DMS79 (cell line): ENCODE measurements at places on chromosomes 1 and 21.

DNA sequence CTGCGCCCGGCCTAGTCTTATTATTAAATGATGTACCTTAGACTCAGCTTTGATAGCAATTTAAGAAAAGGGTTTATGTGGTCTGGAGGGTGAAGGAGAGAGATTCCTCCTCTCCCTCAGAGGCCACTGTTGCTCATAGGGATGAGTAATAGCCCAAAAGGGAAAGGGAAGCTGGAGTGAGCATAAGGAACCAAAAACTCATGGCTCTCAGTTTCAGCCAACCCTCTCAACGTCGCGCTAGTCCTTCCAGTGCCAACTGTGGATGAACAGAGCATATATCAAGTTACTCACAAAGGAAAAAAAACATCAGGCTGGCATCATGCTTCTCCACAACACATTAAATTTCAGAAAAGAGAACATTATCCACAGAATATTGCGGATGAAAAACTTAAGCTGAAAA, 8.3 kb upstream of the GPR89B start:
- DNase-seq: no peak

- DNase-seq: no peak
Measured at GRCh38 chr1:40258445-40258769, 371 bp downstream of the ZMPSTE24 start.

DNA sequence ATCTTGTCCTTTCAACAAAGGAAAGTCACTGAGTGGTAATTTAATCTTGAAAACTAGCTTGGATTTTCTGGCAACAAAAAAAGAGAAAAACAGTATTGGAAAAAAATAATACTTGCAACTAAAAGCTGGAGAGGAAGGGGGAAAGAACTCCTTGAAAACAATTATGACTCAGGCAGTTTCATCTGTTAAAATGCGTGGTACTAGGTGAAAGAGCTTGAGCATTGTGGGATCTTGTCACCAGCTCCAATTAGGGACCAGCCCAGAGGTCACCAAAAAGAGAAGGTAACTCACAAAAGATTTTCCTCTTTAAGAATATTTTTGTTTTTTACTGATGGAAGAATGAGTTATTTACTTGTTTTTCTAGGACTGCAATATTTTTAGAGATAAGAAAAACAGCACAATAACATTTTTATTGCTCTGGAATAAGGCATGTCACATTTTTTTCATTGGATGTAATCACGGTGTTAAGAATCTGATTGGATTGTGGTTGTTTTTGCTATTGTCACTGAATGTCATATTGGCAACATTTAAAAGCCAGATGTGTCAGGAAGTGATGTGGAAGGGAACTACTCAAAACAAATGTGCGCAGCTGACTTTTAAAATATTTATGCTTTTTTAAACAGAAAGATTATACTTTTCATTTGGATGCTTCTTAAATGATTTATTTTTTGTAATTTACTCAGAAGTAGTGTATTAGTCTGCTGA, 78.5 kb upstream of the ADAMTS5 start:
- no peak for DNase-seq

GRCh38 chr1:162716552-162716951, 74.0 kb upstream of the HSD17B7 start:
- DNase-seq: no peak

GRCh38 chr1:160251687-160252526, 10.4 kb downstream of the DCAF8 start:
- peak; percentile 55 for DNase-seq

DNA sequence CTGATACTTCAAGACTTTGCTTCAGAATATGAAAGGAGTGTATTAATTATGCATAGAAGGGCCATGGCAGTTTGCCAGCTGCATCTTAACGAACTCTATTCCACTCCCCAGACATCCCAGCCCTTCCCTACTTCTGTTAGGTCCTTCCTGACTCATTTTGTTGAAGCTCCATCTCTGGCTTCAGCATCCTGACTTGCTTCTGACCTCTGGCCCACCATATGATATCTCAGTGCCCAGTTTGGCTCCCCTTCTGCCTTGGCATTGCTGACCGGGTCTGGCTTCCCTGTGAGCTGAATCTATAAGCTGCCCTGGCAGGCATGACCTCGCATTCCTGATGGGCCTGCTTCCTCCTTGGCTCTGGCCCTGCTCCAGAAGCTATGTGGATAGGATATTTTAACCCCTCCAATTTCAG, 27.6 kb upstream of the ARHGAP29 start:
- no peak for DNase-seq

DNA sequence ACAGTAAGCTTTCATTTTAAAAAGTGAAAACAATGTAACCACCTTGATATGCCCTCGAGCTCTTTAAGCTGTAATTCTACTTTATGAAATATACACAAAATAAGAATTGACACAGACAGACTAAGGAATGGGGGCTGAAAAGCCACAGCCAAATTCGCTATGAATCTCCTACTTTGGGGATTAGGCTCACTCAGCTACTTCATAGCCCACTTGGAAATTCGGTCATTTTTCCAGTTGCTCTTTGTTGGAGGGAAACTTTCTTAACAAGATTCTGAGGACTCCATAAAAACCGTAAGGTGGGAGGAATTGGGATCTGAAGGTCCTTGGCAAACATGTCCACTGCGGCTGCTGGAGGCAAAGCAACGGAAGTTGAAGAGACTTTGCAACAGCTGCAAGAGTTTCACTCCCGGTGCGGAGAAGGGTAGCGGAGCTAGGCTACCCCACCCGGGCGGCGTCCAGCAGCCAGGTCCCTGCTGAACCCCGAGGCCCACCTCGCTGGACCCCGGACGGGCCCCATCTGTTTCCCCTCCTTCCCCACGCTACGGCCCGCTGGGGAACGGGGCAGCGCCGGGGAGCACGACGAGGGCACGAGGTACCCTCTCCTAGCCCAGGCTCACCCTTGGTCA, 634 bp downstream of the MYCBP start:
- DNase-seq: no peak

DNA sequence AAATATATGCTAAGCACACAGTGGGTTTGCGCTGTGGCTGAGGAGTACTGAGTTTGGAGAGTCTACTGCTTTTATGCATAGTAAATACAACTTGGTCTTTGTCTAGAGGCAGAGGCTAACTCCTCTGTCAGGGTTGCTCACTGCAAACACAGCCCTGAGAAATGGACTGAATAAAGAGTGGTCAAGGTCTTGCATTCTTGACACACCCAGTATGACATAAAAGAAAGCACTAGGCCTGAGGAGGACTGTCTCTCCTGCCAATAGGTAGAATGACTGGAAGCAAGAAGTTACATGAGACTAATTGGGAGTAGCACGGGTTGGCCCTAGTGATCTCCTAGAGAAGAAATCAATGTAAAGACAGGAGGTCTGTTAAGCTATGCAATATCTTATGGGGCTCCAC, 367.2 kb upstream of the B3GALT2 start:
- DNase-seq: no peak

DNA sequence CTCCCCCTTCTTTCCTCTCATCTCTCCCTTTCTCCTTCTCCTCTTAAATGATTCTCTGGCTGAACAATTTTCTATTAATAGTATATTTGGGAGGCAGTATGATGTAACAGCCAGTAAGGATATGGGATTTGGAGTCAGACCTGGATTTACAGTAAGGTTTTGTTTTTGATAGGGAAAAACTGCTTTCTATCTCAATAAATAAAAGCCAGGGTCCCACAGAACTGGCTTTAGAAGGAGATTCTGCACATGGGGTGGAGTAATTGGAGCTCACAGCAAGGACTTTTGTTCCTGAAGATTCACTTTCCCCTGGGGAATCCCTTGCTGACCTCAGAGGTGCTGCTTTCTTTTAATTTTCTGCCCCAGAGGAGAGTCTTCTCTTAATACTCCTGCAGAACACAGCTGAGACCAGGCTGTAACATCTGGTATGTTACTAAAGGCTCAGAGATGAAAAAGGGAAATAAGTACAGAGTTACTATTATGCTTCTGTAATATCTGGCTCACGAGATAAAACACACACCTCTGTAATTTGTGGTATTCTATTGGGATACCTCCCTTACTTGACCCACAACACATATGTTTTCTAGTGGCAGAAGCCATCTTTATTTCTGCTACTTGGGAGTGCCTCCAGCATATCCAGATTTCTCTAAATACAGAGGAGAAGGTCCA, 13.4 kb downstream of the EPB41 start:
- no peak for DNase-seq
